Lung (tissue), 17 donors: ENCODE measurements at places on chromosomes 16 and 17. TPM values are rescaled to one million over a fixed set of nuclear protein-coding genes. Genes with fewer than 3 reads are reported as not detected.

The PRR35 gene
- not detected for total RNA-seq

The GNGT2 gene
- total RNA-seq = 4.7 TPM

The MAP2K3 gene
- 111 TPM for total RNA-seq

The PRSS21 gene
- not detected for total RNA-seq
